CD4-positive, CD25-positive, alpha-beta regulatory T cell (primary cell): ENCODE measurements at places on chromosomes 5 and 9. TPM values are rescaled to one million over a fixed set of nuclear protein-coding genes. Genes with fewer than 3 reads are reported as not detected.

Gene LIFR
- total RNA-seq, result not detected

Gene SLIT3
- not detected for total RNA-seq

Gene BARHL1
- total RNA-seq, result not detected

Gene OR4F3
- not detected for total RNA-seq

Gene NAIP
- 33.5 TPM for total RNA-seq

Gene OCLN
- total RNA-seq, result 1.4 TPM

Gene KLHL3
- total RNA-seq, result 24.4 TPM

Gene OR2Y1
- not detected for total RNA-seq

Gene GAS1
- 0.12 TPM for total RNA-seq

Gene MEGF10
- not detected for total RNA-seq

Gene RNF44
- total RNA-seq, result 268 TPM

Gene SH2D3C
- total RNA-seq, result 39.3 TPM

Gene PCDHAC1
- total RNA-seq, result not detected

Gene PURA
- total RNA-seq, result 7.7 TPM

Gene SPATA31E1
- not detected for total RNA-seq

Gene RUSC2
- 0.42 TPM for total RNA-seq

Gene TICAM2
- 0.67 TPM for total RNA-seq

Gene GPR151
- total RNA-seq, result not detected

Gene ARHGEF28
- not detected for total RNA-seq

Gene POLR3G
- total RNA-seq, result 0.91 TPM

Gene NTNG2
- 14.7 TPM for total RNA-seq

Gene MYMK
- total RNA-seq, result not detected

Gene PCDHB15
- total RNA-seq, result not detected

Gene SEMA6A
- not detected for total RNA-seq

Gene SPATA31A3
- total RNA-seq, result not detected

Gene RPL7A
- 1,813 TPM for total RNA-seq

Gene ASPN
- not detected for total RNA-seq

Gene ACTL7B
- total RNA-seq, result 0.27 TPM

Gene SCGB3A1
- not detected for total RNA-seq

Gene TAF7
- total RNA-seq, result 76.6 TPM

Gene TRPM6
- 0.17 TPM for total RNA-seq

Gene IL4
- total RNA-seq, result 2.1 TPM
